Chondrocyte (in vitro differentiated cells): ENCODE measurements at places on chromosomes 2 and 18. TPM values are rescaled to one million over a fixed set of nuclear protein-coding genes. Genes with fewer than 3 reads are reported as not detected.

- H3K27ac ChIP-seq = no peak overlapping the region
- no peaks in the 10 kb centered on the region for H3K36me3 ChIP-seq
- peaks cover 12% of the 10 kb centered on the region for H3K27me3 ChIP-seq
- peaks cover 2% of the 10 kb centered on the region for H3K4me1 ChIP-seq
These were observed 547.0 kb downstream of the NUP35 start for GRCh38 chr2:183671233-183671632.

DNA sequence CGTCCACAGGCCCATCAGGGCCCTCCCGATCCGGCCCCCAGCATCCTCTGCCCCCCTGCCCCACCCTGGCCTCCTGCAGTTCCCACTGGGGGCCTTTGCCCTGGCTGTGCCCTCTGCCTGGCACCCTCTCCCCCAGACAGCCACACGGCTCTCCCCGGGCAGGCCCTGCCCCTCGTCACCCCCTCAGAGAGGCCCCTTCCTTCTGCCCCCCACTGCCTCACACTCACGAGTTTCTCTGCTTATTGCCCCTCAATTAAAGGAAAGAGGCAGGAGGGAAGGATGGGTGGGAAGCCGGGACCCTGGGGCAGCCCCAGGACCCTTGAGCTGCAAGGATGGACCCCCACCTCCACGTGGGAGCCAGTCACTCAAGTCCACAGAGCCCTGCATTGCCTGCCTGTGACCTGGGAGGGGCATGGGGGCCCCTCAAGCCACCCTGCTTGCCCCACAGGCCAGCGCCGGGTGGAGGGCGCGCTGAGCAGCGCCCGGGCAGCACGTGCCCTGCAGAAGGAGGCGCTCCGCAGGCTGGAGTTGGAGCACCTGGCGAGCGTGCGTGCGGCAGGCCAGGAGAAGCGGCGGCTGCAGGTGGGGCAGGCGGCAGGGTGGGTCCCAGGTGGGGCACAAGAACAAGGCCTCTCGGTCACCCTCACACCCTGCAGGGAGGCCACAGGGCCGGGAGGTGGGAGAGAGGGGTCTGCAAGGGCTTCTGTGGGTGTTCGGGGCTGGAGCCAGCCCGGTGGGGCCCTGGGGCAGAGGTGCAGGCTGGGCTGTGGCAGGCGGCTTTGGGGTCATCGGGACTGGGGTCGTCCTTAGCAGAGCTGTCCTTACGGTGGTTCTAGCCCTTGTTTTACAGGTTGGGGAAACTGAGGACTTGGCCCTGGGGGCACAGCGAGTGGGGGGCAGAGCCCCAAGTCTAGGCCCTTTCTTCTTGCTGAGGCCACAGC, 30.5 kb upstream of the SNED1 start:
- no peak overlapping the region for H3K4me3 ChIP-seq
- peaks cover 19% of the 10 kb centered on the region for H3K27me3 ChIP-seq
- H3K4me1 ChIP-seq = no peaks in the 10 kb centered on the region
- peak; percentile 87 for DNase-seq

- no peak overlapping the region for H3K27ac ChIP-seq
- no peaks in the 10 kb centered on the region for H3K27me3 ChIP-seq
- no peak overlapping the region for H3K4me3 ChIP-seq
- peaks cover 13% of the 10 kb centered on the region for H3K4me1 ChIP-seq
- H3K36me3 ChIP-seq = no peaks in the 10 kb centered on the region
These were observed 6.8 kb downstream of the ESPNL start for GRCh38 chr2:238106698-238107524.

MC4R gene
- not detected in 3 replicates for total RNA-seq

GRCh38 chr2:9525266-9525665, 30.4 kb downstream of the ADAM17 start:
- DNase-seq = no peak
- peaks cover 26% of the 10 kb centered on the region for H3K36me3 ChIP-seq
- H3K4me1 ChIP-seq = peaks cover 8% of the 10 kb centered on the region
- no peak overlapping the region for H3K4me3 ChIP-seq
- no peak overlapping the region for H3K27ac ChIP-seq

GRCh38 chr2:2921011-2921720, 456.5 kb downstream of the EIPR1 start:
- no peak overlapping the region for H3K4me3 ChIP-seq
- H3K36me3 ChIP-seq = no peaks in the 10 kb centered on the region
- peaks cover 3% of the 10 kb centered on the region for H3K27me3 ChIP-seq
- DNase-seq = no peak
- no peaks in the 10 kb centered on the region for H3K4me1 ChIP-seq
- H3K27ac ChIP-seq = no peak overlapping the region

GRCh38 chr18:35127201-35127600, 86.0 kb downstream of the MAPRE2 start:
- peaks cover 11% of the 10 kb centered on the region for H3K36me3 ChIP-seq
- H3K4me3 ChIP-seq = no peak overlapping the region
- H3K27me3 ChIP-seq = no peaks in the 10 kb centered on the region
- no peak overlapping the region for H3K27ac ChIP-seq
- no peak for DNase-seq
